ENCODE measurements at places on chromosomes 7 and 10.

- no peak for DNase-seq
These were observed 201.7 kb upstream of the PTN start for GRCh38 chr7:137545059-137545716.

GRCh38 chr7:22663357-22663718 is 63.7 kb upstream of the IL6 start:
- DNase-seq, result no peak

GRCh38 chr7:118839515-118839914 is 615.0 kb downstream of the ANKRD7 start:
- DNase-seq, result no peak

- DNase-seq, result no peak
These were observed 45.7 kb downstream of the PITRM1 start for GRCh38 chr10:3126741-3127346.

Measured in CD4-positive, alpha-beta T cell treated with Interleukin-10 for 1 hour (primary cell).